Left renal cortex interstitium (tissue), 4 donors: ENCODE measurements at places on chromosomes 11 and 22.

GRCh38 chr11:63563201-63564055, at the start of gene PLAAT2:
Gene PLAAT2, minus strand, starts transcription at chr11:63563379. Its CDS starts 55 bp downstream, at chr11:63563324.
- no peak for DNase-seq

GRCh38 chr11:7651140-7651551, 22.2 kb downstream of the CYB5R2 start:
- DNase-seq = no peak

GRCh38 chr11:17541330-17541885, 2.8 kb downstream of the USH1C start:
- DNase-seq = no peak

DNA sequence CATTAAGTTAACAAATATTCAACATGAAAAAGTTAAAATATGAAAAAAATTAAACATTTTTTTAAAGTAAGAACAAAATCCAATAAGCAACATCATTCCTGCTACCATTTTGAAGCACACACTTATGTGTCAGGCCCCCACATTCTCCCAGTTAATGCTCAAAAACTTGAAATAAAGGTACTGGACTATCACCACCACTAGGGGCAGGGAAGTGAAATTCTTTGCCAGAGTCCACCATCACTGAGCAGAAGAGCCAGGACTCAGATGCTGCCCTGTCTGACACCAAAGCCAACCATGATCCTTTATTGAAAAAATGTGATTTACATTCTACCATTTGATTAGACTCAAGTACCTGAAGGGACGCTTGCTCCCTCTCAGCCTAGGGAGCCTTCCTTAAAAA, 39.1 kb downstream of the PITPNB start:
- DNase-seq = no peak

DNA sequence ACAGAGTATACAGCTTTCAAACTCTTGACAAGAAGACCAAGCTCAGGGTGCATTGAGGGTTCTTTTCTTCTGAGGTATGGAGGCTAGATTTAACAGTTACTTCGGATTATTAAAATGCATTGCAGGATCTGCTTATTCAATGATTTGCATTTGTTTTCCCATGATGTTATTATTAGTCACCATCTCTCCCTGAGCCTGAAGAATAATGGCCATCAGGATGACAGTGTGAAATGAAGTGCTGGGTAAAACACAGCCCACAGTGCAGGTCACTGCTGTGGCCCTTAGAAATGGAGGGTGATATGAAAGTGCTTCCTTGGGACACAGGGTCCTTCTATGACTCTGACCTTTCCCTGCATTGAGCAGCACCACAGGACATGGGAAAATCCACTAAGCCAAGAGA, 40.0 kb downstream of the TECTA start:
- no peak for DNase-seq

- DNase-seq = no peak
Observed at GRCh38 chr22:49666146-49666809, 161.4 kb downstream of the BRD1 start.

DNA sequence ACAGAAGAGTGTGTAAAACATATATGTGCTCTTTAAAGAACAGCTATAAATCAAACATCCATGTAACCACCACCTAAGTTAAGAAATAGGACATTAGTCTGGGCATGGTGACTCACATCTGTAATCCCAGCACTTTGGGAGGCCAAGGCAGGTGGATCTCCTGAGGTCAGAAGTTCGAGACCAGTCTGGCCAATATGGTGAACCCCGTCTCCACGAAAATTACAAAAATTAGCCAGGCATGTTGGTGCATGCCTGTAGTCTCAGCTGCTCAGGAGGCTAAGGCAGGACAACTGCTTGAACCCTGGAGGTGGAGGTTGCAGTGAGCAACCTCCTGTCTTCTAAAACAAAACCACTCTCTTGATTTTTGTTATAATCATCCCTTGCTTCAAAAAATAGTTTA, 103.3 kb downstream of the LRRC32 start:
- no peak for DNase-seq

GRCh38 chr22:39135092-39135896, 17.2 kb downstream of the CBX7 start:
- DNase-seq = no peak
